ENCODE measurements at places on chromosomes 1 and 21. TPM values are rescaled to one million over a fixed set of nuclear protein-coding genes. Genes with fewer than 3 reads are reported as not detected.

DNA sequence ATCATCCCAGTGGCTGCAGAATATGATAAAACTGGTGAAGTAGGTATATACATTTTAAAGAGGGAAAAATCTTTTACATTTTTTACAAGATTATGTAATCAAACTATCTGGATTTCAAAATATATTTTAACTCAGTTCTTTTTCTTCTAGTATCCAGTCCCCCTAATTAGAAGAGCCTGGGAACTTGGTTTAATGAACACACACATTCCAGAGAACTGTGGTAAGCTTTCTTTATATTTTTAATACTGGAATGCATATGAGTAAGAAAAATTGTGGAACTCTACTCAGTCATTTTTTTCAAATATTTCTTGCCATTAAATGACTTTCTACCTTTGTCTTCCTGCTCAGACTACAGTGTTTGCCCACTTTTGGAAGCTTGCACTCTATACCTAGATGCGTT is 8.2 kb downstream of the ACADM start:
- no peak for DNase-seq

- DNase-seq = no peak
These were observed 60.3 kb downstream of the TMEM53 start for GRCh38 chr1:44613941-44614340.

DNA sequence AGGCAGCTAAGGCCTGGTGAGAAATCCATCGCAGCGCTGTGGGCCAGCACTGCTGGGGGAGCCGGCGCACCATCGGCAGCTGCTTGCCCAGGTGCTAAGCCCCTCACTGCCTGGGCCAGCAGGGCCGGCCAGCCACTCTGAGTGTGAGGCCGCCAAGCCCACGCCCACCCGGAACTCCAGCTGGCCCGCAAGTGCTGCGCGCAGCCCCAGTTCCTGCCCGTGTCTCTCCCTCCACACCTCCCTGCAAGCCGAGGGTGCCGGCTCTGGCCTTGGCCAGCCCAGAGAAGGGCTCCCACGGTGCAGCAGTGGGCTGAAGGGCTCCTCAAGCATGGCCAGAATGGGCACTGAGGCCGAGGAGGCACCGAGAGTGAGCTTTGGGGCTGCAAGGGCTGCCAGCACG is 64.4 kb downstream of the EBNA1BP2 start:
- no peak for DNase-seq

GRCh38 chr1:220702733-220703270 is 12.6 kb downstream of the C1orf115 start:
- no peak for DNase-seq

DNA sequence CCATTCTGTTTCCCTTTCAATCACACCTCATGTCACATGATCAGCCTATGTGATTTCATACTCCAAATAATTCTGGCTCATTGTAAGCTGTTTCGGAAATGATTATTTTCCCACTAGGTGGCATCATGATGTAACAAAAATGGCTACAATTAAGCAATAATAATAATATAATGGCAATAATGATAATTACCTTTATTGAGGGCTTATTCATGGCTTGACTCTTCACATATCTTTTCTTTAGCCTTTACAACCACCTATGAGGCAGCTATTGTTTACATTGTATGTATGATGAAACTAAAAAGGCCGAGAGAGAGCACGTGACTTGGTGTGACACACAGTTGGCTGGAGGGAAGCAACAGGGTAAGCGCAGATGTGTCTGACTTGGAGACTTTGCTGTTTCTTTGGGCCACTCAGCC is 12.5 kb upstream of the KPRP start:
- DNase-seq = no peak

- no peak for DNase-seq
These were observed 1199.5 kb upstream of the TMPRSS15 start for GRCh38 chr21:19603011-19603593.

DNA sequence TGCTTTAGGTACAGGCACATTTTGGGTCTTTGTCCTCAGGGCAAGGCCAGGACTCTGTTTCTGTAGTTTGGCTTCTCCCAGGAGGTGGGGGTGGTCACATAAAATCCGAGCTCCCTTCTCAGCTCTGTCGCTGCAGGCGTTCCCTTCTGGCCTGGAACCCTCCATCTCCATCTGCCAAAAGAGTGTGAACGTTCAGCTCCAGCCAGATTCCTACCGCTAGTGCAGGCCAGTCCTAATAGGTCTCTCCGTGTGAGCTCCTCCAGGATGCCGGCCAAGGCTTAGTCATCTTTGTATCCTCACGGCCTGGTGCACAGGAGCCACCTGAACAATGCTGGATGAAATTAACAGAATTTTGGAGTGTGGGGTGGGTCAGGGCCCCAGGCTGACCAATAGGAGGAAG is 19.9 kb upstream of the KCNA10 start:
- no peak for DNase-seq

- DNase-seq = no peak
These were observed 43.0 kb upstream of the MUTYH start for GRCh38 chr1:45383191-45383590.

DNA sequence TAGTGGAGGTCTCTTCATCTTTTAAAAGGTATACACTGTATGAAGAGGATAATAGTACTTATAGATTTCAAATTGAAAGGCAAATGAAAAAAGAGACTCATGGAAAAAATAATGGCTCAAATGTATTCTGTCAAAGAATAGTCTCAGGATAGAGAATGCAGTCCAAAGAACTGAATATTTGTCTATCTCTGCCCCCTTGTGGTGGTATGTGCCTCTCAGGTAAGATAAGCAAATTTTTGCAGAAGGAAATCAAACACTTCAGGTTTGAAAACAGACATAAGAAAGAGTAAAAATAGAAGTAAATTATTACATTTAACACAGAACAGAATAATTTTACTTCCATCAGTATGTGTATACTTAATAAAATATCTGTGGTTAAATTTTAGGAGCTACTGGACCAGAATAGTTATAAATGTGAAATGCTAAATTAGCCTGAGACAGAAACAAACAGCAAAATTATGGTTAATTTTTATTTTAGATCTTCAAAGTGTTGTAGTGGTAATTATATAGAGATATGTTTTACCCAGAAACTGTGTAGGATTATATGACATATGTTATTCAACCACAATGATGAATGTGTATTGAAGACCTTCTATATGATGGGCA is 164.4 kb upstream of the PALMD start:
- peak; percentile 30 for DNase-seq

GRCh38 chr1:53987880-53988279 is 30.1 kb downstream of the LDLRAD1 start:
- no peak for DNase-seq

DNA sequence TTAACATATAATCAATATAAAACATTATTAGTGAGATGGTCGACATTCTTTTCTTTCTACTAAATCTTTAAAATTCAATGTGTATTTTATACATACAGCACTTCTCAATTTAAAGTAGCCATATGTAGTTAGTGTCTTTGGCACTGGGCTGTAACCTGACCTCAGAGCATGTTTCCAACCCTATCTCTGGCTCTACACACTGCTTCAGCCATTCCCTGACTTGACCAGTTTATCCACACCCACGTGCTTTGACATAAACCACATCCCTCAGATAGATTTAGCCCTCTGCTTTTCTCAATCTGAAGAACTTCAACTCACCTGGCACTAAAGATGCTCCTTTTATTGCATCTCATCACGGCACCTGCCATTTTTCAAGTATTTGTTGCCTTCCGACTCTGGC is 58.3 kb downstream of the RGS2 start:
- DNase-seq = no peak

- DNase-seq = no peak
These were observed 20.8 kb upstream of the LRRC3 start for GRCh38 chr21:44434568-44434925.

- no peak for DNase-seq
These were observed 46.3 kb upstream of the TMPRSS15 start for GRCh38 chr21:18449605-18450550.

GRCh38 chr1:17569200-17570139 is 30.0 kb downstream of the ARHGEF10L start:
- peak; percentile 60 for DNase-seq

- DNase-seq = no peak
These were observed 60.5 kb downstream of the USP24 start for GRCh38 chr1:55154616-55155015.

DNA sequence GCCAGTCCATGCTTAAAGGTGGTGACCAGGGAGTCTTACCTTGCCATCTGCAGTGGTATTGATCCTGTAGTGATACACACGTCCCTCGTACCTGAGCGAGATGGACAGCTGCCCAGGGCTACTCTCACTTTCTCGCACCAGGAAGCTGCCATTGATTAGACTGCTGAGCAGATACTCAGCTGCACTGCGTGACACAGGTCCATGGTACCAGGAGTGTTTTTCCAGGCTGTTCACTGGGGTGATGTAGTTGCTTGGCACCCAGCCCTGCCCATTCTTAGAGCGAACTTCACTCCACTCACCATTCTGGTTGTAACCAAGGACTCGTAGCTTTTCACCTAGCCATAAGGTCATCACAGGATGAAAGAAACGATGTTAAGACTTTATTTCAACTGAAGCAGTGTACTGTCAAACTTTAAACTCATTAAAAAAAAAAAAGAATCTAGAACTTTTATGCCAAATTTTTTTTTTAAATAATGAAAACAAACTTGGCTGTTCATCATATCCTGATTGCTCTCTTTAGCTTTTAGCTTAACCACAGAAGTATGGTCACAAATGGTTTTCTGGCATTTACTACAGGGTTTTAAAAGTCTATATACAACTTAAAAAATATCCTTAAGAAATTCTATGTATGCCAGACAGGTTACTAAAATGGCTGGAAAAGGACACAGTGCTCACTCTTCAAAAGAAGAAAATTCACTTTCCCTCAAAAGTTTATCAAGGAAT is 44.6 kb downstream of the TOR3A start:
- no peak for DNase-seq

GRCh38 chr1:38744452-38745350 is 114.9 kb downstream of the RRAGC start:
- DNase-seq = no peak

DNA sequence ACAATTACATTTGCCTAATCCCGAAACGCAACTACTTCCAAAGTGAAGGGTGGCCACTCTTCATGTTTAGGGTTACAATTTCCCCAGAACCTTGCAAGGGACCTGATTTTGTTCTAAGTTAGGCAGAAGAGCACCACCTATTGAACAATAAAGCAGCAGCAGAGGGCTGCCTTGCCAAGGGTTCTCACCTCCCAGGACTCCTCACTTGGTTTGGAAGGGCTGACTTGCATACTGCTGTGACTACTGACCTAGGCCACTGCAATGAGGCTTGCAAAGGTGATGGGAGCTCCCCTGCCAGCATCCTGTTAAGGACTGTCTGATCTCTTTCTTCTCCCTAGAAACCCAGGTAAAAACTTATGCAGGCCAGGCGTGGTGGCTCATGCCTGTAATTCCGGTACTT is 14.2 kb downstream of the MTOR start:
- DNase-seq = no peak

- no peak for DNase-seq
These were observed 19.8 kb downstream of the OLFML2B start for GRCh38 chr1:162003830-162004215.

DNA sequence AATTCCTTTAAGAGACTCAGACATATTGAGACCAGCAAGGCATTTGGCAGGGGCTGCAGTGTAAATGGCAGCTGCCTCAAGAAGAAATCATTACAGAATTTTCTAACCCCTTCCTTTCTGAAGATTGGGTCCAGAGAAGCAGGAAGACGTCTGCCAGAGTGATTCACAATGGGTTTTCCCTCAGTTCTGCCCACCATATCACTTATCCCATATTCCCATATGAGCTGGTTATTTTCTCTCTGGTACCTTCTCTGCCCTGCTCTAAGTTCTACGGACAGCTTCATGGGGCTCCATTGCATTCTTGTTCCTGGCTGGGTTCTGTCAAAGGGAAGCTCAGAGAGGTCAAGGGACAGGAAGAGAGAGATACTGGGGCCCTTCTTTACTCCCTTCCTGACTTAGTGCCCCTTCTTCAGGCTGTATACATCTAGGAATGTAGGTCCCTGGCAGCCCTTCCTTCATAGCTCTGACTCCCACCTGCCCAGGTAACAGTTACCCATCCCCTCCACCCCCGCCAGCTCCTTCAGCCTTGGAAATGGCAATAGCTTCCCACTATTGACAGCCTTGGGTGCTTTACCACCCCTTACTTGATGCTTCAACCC is 420.6 kb upstream of the DAB1 start:
- DNase-seq = no peak

- no peak for DNase-seq
These were observed 26.0 kb downstream of the ARID1A start for GRCh38 chr1:26721669-26722355.

GRCh38 chr1:93828367-93828755 is 50.6 kb downstream of the DNTTIP2 start:
- DNase-seq = no peak

F13B gene
- polyA plus RNA-seq = not detected

OLFM3 gene
- not detected for polyA plus RNA-seq

SERPINC1 gene
- polyA plus RNA-seq = 0.08 TPM

AQP10 gene
- polyA plus RNA-seq = 0.02 TPM

PDPN gene
- polyA plus RNA-seq = not detected

UBQLN4 gene
- polyA plus RNA-seq = 37.0 TPM

CHI3L2 gene
- polyA plus RNA-seq = 0.97 TPM
